ENCODE measurements at places on chromosomes 13 and 19.

GRCh38 chr19:55643887-55644176 lies 383 bp downstream of the ZNF581 start:
- DNase-seq = no peak

DNA sequence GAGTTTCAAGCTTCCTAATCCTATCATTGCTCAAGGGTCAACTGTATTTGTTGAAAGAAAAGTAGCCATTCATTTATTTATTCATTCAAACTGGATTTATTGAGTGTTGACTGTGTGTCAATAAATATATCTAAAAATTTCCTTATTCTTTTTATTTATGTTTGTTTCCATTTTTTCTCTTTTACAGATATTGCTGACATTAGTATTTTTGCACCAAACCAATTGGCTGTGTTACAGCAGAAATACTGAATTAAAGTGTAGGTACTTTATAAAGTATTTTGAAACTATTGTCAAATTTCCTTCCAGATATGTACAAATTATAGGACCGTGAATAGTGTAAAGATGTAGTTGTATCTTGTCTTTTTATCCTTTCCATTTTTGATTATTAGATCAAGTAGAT lies 692.0 kb upstream of the SLC10A2 start:
- DNase-seq = no peak

DNA sequence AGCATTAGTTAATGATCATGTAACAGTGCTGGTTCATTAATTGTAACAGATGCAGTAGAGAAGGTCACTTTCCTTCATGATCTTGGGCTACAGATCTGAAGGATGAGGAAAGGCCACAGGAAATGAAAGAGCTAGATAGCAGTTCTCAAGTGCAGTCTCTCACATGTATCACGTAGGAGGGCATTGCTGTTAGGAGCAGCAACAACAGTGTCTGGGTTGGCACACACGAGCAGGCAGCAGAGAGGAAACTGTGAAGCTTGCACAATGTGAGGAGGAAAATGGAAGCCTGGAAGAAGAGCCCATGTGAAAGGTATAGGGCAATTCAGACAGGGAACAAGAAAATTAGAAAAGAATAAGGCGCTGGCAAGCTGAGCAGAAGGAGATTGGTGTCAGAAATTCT lies 1741.5 kb downstream of the PCDH9 start:
- DNase-seq = no peak

DNA sequence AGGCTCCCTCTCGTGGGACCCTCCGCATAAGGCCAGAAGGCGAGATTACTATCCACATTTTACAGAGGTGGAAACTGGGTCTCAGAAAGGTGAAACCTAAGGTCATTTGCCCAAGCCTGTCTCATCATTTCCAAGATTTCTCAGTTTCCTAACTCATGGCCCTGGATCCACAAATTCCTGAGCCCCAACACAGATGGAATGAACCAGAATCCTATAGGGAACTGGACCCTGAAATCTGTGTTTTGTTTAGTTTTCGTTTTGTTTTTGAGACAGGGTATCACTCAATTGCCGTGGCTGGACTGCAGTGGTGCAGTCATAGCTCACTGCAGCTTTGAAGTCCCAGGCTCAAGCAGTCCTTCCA lies 563 bp upstream of the GNG7 start:
- DNase-seq = no peak

DNA sequence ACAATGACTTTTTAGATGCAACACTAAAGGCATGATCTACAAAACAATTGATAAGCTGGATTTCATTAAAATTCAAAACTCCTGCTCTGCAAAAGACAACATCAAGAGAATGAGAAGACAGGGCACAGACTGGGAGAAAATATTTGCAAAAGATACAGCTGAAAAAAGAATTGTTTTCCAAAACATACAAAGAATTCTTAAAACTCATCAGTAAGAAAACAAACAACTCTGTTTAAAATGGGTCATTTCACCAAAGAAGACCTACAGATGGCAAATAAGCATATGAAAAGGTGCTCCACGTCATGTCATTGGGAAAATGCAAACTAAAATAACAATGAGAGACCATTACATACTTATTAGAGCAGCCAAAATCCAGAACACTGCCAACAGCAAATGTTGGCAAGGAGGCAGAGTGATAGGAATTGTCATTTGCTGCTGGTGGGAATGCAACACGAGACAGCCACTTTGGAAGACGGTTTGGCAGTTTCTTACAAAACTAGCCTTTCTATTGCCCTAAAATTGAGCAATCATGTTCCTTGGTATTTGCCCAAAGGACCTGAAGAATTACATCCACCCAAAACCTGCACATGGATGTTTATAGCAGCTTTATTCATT lies 39.2 kb downstream of the FLT1 start:
- DNase-seq = no peak

DNA sequence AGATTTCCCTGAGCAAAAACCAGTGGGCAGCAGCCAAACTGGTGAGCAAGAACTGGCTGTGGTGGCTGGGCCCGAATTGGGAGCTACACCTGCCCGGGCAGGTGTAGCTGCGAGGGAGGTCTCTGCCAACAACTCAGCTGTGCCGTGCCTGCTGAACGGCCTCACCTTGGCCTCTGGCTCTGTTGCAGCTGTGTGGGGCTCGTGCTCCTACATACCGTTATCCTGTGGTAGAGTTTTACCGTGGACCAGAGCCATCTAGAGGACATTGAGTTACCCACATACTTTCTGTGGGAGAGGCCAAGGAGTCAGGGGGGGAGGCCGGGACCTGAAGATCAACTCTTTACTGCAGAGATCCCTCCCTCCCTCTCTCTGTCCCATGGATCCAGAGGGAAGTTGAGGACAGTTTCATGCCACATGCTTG lies 113.2 kb downstream of the TM9SF2 start:
- no peak for DNase-seq

DNA sequence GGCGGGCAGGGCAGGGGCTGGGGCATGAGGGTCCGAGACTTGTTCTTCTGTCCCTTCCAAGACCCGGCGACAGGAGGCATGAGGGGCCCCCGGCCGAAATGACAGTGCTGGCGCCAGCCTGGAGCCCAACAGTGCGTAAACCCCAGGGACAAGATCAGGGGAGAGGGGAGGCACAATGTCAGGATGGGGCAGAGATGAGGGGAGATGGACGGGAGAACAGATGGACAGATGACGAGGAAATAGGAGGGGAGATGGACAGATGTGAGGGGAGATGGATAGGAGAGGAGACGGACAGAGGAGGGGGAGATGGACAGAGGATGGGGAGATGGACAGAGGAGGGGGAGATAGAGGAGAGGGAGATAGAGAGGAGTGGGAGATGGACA lies 518 bp downstream of the FLT3LG start:
- no peak for DNase-seq

DNA sequence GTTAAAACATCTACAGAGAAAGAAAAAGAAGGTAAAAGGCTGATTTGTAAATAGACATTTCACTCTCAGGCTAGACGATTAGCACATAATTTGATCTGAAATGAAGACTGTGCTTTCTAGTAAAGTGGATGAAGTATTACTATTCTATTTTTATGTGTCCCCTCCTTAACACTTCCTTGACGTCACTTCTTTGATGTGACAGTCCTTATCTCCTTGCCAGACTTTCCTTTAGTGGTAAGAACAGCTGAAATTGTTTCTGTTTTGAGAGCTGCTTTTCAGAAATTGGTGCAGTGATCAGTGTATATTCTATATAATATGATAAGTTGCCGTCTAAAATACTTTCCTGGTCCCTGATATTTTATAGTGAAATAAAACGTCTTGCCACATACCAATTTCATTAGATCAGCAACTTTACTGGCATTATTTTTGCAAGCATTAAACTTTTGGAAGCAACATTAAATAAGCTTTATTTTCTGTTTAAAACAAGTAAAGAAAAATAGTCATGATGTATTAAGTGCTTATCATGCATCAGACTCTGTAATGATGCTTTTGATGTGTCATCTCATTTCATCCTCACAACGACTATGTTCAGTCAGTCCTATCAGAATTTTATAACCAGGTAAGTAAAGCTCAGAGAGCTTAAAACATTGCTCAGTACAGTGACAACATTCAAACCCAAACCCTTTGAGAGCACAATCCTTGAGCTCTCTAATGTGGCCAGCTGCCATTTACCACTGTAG lies 210.3 kb upstream of the PCDH9 start:
- no peak for DNase-seq

- no peak for DNase-seq
Observed at GRCh38 chr13:78599645-78600279, 3.6 kb downstream of the POU4F1 start.

GRCh38 chr19:18308051-18308947 lies 14.6 kb downstream of the LSM4 start:
- no peak for DNase-seq

DNA sequence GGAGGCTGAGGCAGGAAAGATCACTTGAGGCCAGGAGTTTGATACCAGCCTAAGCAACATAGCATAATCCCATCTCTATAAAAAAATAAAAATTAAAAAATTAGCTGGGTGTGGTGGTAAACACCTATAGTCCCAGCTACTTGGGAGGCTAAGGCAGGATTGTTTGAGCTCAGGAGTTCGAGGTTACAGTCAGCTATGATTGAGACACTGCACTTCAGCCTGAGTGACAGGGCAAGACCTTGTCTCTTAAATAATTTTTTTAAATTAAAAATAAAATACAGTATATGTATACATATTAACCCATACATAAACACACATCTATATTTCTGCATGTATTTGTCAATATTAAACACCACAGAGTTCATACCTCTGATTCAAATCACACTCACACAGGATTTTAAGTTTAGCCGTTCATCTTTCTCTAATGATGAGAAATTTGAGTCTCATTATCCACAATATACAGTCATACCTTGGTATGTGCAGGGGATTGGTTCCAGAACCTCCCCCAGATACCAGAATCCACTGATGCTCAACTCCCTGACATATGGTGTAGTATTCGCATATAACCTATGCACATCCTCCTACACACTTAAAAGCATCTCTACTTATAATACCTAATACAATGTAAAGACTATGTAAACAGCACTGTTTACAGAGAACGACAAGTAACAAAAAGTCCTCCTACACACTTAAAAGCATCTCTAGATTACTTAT lies 44.7 kb downstream of the PSPC1 start:
- DNase-seq = no peak

- no peak for DNase-seq
Observed at GRCh38 chr19:51246164-51246552, 4.7 kb upstream of the SIGLECL1 start.

GRCh38 chr19:43354305-43354627 lies 780 bp downstream of the CD177 start:
- no peak for DNase-seq

DNA sequence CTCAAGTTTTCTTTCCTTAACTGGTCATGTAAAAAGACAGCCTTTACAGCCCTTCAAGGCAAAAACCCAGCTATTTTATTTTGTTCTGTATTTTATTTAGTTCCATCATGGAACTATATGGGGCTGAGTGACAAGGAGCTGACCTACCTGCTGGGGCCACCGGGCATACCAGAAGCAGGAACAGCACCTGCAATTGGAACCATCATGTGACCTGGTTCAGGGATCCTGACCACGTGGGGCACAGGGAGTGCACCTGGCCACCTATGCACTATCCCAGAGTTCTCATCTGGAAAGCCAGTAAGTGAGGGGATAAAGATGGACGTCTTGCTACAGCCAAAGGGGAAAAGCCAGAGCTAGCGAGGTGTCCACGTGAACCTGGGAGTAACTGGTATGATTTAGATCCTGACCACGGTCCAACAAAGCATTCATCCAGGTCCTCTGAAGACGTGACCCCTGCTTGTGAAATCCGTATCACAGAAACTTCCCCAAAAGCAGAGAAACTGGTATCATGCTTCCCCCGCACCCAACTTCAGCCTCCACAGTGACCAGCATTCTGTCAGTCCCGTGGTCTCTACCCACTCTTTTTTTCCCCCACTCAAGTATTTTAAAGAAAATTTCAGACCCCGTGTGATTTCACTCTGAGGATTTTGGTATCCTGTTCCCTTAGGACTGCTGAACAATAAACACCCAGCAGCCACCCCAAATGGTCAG lies 40.5 kb upstream of the SLC15A1 start:
- DNase-seq = no peak

DNA sequence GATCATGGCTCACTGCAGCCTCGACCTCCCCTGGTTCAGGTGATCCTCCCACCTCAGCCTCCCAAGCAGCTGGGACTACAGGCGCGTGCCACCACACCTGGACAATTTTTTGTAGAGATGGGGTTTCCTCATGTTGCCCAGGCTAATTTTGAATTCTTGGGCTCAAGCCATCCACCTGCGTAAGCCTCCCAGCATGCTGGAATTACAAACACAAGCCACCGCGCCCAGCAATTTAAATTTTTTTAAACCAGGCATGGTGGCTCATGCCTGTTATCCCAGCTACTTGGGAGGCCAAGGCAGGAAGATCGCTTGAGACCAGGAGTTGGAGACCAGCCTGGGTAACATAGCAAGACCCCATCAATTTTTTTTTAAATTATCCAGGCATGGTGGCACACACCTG lies 59.9 kb upstream of the USE1 start:
- DNase-seq = no peak

DNA sequence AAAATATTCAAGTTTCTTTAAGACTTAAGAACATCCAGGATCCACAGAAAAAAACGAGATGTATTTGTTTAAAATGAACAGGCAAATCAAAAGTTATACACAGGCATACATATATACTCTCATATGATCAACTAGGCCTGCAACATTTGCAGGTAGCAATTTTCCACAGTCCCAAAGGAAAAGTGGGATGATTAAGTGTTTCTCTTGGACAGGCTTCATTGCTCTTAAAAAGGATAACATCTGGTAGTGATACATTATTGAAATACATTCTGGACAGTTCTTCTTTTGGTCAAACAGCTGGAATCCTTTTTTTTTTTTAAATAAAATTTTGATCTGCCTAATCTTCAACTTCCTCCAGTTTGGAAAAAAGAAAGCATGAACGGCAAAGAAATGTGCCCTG lies 114.8 kb upstream of the TDRD3 start:
- no peak for DNase-seq

GRCh38 chr19:13993590-13994300 lies 12.4 kb downstream of the RFX1 start:
- no peak for DNase-seq

DNA sequence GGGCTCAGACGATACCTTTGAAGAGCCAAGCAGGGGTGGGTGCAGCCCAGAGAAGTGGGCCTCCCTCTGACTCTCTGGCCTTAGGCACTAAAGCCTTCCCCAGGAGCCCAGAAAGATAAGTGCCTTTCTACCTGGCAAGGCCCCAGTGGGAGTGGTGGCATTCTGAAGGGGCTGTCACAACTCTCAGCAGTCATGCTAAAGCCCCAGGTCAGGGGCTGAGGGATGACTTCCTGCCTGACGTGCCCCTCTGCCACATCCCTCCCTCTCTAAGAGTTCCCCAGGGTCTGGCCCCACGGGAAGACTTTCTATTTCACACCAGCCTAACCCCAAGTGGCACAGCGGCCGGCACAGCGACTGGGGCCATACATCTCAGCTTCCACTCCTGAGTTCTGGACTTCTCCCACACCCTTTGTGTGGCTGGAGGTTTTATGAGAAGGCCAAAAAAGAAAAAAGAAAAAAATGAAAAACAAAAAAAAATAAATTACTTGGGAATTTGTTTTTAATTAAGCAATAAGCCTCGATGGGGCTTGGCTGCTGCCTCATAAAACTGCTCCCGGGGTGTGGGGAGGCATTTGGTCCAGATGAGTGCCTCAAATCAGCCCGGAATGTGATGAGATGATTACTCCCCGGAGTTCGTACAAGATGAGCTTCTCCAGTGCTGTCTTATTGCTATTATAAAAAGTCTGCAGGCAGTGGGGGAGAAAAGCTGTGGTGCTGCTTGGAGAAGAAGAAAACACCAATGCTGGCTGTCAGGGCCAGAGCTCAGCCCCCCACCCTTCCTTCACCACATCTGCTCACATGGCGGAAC lies 28.5 kb upstream of the PLEKHF1 start:
- DNase-seq = no peak
